AG08395 (cell line): ENCODE measurements at places on chromosomes 1 and 21.

DNA sequence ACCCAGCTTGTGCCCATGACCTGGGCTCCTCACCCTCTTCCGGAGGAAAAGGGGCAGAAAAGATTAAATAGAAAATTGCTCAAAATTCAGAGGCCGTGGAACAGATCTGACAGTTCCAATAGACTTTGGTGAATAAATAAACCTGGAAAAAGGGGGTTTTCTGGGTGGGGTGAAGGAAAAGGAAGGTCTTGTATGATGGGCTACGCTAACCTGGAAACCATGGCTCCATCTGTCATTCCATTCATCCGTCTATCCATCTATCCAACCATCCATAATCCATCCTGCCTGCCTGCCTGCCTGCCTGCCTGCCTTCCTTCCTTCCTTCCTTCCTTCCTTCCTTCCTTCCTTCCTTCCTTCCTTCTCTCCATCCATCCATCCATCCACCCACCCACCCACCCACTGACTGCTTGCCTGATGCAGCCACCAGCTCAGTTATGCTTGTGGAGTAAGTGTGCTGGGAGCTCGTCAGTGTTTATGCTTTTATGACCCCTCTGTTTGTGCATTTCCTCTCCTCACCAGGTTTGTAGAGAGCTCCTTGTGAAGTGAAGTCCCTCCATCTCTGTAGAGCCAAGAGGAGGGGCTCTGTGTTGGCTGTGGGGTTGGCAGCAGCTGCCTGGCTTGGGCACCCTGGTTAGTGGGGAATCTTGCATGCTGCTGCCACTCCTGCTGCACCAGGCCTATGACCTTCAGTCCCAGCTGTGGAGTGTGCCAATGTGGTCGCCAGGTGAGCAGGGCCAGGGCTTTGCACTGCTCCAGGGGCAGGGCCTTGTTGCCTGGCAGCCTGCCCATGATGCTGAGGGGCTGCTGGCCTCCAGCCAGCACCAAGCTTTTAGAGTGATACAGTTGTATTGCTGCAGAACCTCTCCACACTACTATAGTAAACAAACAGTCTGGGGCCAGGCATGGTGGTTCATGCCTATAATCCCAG, 16.0 kb upstream of the POU3F1 start:
- no peak for DNase-seq

- no peak for DNase-seq
Measured at GRCh38 chr1:162906485-162906884, 45.5 kb upstream of the CCDC190 start.

- DNase-seq, result no peak
Measured at GRCh38 chr1:231116738-231117137, 45.1 kb upstream of the TRIM67 start.

- DNase-seq, result no peak
Measured at GRCh38 chr1:41498391-41498790, 13.9 kb upstream of the EDN2 start.

GRCh38 chr1:159092036-159092760, 15.6 kb upstream of the AIM2 start:
- peak; percentile 56 for DNase-seq

- no peak for DNase-seq
Measured at GRCh38 chr1:236753964-236754363, 41.1 kb upstream of the MTR start.

GRCh38 chr1:65820983-65821382, 28.3 kb downstream of the PDE4B start:
- DNase-seq, result peak; percentile 94

- peak; percentile 78 for DNase-seq
Measured at GRCh38 chr1:17606826-17607440, 67.4 kb downstream of the ARHGEF10L start.

GRCh38 chr1:78601068-78601467, 19.2 kb upstream of the IFI44L start:
- DNase-seq, result no peak

GRCh38 chr1:208975456-208975855, 608.1 kb upstream of the CAMK1G start:
- DNase-seq, result no peak

DNA sequence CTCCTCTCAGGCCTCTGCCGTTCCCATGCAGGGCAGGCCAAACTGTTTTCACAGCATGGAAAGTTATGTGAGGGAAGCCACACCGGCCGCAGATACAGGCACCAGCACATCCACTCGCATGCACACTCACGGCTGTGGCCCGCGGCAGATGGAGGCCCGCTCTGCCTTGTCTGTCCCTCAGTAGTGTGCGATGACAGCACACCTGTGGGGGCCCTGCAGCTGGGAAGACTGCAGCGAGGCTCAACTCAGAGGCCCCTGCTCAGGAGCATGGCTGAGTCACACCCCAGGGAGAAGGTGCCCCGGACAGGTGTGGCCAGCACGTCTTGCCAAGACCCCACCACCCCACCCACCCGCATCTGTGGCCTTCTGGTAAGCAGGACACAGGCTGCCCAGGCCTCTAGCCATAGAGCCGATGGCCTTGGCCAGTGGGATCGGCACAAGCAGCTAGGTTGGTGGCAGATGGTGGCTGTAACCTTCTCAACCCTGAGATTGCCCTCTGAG, 1.3 kb upstream of the UBE2J2 start:
- no peak for DNase-seq

DNA sequence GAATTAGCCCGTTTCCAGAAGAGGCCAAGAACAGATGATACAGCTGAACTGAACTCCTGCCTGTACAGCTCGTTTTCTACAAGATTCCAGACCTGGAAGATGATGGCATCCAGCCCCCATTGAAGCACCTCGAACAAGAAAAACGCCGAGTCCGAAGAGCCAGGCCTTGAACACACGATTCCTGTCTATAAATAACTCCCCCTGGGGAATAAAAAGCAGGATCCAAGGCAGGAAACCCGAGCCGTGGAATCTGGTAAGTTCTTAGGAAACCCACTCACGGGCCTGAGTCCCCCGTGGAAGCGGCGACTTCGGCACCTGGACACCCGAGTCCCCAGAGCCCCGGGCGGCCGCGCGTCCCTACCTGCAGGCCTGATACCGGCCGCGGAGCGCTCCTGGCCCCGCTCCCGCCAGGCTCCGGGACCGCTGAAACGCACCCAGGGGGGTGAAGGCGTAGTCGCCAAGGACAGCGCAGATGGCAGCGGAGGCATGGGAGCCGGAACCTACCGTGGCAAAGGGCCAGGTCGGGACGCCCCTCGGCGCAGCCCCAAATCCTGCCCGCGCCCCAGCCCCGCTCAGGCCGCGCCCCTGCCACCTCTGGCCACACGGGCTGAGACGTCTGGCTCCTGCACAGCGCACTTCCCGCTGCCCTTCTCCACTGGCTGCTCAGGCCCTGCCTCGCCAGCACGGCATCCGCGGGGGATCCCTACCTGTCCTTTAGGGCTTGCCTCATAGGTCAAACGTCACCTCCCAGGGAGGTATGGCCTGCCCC, 14.0 kb upstream of the HLCS start:
- peak; percentile 6 for DNase-seq

- DNase-seq, result peak; percentile 34
Measured at GRCh38 chr1:174998569-174999215, 1.1 kb upstream of the CACYBP start.

- DNase-seq, result no peak
Measured at GRCh38 chr1:110515041-110515440, 3.9 kb downstream of the KCNA10 start.

DNA sequence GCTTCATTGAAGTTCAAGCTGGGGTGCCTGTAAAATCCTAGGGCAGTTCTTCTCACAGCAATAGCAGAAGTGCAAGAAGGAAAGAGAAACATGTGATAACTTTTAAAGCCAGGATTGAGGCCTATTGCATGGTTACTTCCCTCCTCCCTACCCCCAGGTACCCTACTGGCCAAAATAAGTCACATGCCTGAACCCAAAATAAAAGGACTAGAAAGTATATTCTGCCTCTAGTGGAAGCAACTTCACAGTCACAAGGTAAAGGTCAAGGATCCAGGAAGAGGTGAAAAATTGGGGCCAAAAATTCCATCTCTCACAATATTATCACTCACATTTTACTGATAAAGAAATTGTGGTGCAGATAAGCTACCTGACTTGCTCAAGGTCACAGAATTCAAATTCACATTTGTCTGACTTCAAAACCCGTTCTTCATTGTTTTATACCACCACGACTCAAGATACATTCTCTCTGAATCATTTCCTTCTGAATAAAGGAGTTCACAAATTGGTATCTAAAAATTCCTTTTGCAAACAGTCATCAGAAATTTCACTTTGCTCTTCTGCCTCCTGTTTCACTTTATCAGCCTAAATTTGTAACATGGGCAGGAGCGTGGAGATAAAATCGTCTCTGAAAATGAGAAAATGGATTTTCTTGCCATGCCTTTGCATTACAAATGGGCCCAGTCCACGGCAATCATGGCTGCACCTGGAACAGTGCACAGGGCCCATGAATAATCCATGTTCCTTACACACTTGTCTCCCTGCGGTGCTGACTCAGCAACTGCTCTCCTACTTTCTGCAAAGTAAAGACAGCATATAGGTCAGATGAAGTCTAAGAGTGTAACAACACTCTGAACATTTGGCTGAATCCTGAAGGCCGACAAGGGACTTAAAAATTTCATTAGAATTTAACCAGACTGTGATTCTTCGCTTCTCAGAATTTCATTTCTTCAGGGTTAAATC, 485.3 kb upstream of the NFIA start:
- DNase-seq, result peak; percentile 6

GRCh38 chr21:25903607-25904006, 168.8 kb downstream of the GABPA start:
- no peak for DNase-seq

GRCh38 chr1:219235903-219236481, 62.3 kb downstream of the LYPLAL1 start:
- no peak for DNase-seq

DNA sequence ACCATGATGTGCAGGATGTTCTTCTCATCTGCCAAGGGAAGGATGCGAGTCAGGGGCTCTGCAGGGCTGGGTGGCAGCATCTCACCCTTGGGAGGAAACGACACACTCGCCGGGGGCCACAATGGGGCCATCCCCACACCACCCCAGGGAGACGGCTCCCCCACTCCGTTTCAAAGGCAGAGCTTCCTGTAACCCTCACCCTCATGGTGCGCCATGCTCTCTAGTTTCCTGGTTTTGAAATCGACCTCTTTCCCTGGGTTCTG, 20.2 kb downstream of the RIPK4 start:
- no peak for DNase-seq

DNA sequence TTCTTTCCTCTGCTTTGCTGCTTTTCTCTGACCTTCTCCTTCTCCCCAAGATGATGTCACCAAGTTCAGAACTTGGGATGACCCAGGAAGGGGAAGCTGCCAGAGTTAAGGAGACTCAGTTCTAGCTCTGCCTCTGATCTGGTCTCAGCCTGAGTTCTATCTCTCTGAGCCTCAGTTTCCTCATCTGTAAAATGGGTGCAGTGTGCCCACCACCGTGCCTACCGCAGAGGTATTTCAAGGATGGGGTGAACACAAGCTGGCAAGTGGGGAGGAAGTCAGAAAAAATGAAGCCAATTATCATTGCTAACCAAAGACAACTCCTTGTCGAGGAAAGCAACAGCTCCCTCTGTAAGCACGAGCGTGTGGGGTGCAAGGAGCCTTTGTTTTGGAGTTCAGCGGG, 249.7 kb downstream of the KAZN start:
- no peak for DNase-seq
